NCI-H82 (cell line): ENCODE measurements at places on chromosomes 12 and 14.

DNA sequence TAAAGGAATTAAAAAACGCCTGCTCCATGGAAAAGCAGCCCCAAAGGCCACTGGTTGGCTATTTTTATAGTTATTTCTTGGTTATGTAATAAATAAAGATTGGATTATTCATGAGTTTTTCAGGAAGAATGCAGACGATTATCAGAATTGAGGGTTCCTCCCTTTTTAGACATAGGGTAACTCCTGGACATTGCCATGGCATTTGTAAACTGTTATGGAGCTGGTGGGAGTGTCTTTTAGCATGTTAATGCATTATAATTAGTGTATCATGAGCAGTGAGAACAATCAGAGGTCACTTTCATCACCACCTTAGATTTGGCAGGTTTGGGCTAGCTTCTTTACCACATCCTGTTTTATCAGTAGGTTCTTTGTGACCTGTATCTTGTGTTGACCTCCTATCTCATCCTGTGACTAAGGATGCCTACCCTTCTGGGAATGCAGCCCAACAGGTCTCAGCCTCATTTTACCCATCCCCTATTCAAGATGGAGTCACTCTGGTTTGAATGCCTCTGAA is 728.7 kb downstream of the GALC start:
- no peak for DNase-seq

DNA sequence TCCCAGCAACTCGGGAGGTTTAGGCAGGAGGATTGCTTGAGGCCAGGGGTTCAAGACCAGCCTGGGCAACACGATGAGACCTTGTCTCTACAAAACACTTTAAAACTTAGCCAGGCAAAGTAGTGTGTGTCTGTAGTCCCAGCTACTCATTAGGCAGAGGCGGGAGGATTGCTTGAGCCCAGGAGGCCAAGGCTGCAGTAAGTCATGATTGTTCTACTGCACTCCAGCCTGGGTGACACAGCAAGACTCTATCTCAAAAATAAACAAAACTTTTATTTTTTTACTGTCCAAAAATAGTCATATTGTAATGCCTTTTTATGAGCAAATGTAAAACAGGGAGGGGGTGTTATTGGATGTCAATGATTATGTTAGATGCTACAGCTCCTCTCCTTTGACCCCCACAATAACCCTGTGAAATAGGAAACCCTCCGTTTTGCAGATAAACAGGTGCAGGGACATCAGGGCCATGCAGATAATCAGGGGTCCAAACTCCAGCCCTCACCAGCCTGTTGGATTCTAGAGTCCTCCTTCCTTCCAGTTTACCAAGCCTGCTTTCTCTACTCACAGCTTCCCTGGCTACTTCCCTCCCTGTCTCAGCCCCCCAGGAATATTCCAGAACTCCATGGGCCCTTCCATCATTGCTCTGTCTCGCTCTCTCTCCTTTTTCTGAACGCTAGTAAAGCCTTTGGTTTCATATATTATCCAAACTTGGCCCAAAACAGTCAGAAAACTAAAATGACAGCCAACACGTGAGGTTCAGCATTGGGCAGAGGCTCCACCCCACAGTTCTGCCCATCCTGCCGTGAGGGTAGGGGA is 5.9 kb upstream of the FBLN5 start:
- no peak for DNase-seq

- peak; percentile 59 for DNase-seq
Measured at GRCh38 chr12:45050751-45051571, at the start of gene DBX2. Gene DBX2, minus strand, starts transcription at chr12:45051099. Its CDS starts 172 bp downstream, at chr12:45050927.

GRCh38 chr12:113638460-113638775 is 166.7 kb upstream of the LHX5 start:
- no peak for DNase-seq

DNA sequence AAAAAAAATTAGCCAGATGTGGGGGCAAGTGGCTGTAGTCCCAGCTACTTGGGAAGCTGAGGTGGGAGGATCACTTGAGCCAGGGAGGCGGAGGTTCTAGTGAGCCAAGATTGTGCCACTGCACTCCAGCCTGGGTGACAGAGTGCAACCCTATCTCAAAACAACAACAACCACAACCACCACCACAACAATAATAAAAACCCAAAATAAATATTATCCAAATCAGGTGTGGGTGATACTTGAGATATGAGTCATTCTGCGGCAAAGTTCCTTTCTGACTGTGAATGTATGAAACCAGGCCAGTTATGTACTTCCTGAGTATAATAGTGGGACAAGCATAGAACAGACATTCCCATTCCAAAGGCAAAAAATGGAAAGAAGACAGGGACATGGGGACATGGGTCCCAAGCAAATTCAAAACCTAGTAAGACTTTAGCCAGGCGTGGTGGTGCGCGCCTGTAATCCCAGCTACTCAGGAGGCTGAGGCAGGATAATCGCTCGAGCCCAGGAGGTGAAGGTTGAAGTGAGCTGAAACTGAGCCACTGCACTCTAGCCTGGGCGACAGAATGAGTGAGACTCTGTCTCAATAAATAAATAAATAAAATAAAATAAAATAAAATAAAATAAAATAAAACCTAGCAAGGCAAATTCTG is 9.7 kb upstream of the ERC1 start:
- no peak for DNase-seq

DNA sequence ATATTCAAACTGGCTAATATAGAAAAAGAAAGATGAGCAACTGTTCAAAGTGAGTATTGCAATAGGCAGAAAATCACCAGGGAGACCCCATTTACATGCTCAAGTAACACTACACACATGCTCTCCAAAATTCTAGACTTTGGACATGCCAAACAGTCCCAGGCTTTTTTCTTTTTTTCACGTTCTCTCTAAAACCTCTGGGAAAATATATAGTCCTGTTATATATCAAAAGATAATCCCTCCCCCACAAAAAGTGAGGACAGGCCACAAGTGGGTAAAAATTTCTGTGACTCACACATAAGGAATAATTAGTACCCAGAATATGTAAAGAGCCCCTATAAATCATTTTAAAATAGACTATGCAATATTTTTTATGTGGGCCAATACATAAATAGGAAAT is 55.2 kb downstream of the EFCAB11 start:
- DNase-seq = no peak

GRCh38 chr14:104195878-104196277 is 57.5 kb downstream of the KIF26A start:
- DNase-seq = no peak
